Astrocyte of the spinal cord (primary cell): ENCODE measurements at places on chromosomes 11 and 22.
A peak's percentile ranks its signal among the peaks of the same experiment; 100 is the strongest.

GRCh38 chr22:37400719-37401118, 26.6 kb downstream of the ELFN2 start:
- no peak for DNase-seq

DNA sequence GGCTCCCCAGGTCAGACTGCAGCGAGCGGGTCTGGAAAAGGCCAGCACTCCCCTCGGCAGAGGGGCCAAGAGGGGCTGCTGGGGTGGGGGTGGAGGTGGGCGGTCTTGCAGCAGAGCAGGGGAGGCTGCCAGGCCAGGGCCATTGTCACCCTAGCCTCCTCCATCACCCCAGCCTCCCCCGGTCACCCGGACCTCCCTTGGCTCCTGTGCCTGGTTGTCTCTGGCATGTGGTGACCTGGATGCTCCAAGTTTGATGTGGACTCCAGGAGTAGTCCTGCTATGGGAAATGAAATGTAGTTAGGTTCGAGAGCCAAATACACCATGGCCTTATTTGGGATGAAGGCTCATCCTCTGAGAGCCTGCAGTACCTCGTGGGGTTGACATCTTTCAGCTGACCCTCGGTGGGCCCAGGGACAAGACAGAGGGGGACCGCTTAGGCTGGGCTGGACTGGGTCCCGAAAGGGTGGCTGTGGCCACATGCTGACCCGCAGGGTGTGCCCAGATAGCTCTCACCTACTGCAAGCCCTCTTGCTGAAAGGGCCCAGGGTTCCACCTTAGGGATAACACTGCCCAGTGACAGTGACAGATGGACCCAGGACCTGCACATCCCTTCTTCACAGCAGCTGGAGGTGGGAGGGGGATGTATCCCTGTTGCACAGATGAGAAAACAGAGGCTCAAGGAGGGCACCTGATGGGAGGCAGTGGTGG, 24.1 kb downstream of the MRGPRD start:
- no peak for DNase-seq

DNA sequence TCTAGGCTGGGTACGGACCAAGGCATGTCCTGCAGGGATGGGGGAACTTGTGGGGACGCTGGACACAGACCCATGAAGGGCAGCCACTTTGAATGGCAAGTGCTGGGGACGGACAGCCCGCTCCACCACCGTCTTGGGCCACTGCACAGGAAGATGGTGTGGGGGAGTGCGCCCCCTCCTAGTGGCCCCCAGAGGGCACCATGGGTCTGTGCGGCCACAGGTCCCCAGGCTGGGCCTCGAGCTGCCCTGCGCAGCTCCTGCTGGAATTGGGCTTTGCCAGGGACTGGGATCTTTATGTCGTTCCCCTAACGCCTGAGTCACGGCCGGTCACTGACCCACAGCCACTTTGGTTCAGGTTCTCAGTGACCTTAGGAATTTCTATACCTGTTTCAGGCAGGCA, 44.4 kb downstream of the NAT10 start:
- DNase-seq: no peak

DNA sequence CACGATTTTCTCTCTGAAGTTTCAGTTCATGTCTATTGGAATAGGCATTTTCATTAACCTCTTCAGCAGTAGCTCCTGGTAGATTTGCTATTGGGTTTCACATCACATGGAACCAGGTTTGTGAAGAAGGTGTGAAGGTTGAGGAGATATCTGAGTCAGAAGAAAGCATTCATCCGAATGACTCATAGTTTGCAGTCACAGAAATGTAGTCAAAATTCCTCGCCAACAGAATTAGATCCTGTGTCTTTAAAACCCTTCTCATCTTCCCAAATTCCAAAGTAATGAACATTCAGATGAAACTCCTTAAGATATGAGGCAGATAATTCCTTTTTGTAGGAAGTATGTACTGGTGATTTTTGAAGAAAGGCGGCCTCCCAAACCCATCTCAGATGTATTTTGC, 125.0 kb upstream of the LARGE1 start:
- DNase-seq: no peak

DNA sequence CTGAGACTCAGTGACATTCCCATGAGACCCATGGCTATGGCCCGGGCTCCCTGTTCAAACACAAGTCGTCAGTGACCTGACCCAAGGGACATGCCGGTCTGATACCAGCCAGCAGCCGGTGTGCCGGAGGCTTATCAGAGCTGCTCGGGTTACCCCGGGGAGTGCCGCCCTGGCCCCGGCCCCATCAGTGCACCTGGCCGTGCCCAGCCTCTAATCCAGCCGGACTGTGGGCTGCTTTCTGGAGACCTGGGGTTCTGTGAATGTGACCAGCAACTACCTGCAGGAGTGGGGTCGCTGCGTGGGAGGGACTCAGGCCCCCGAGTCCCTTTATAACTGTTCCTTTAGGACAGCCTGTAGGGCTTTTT, 52.7 kb downstream of the LINC01488 start:
- DNase-seq: no peak

GRCh38 chr11:120219938-120220746, 9.3 kb downstream of the OAF start:
- DNase-seq: no peak

DNA sequence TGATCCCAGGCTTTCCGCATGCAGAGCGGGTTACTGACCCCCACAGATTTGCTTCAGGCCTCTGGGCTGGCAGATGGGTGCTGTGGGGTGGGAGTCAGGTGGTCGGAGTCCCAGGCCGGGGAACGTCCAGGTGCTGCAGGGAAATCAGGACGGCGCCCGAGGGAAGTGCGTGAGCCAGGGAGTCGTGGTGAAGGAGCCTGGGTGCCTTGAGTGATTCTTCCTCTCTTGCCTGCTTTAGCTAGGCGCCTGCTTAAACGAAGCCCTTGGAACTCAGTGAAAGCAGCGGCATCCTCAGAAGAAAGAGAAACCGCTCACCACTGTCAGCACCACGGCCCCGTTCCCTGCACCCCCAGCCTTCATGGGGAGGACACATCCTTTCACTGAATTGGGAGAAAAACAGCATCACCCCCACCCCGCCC, 455.6 kb downstream of the BRD1 start:
- no peak for DNase-seq

GRCh38 chr11:30710221-30710620, 124.1 kb upstream of the MPPED2 start:
- peak; percentile 7 for DNase-seq

GRCh38 chr22:36419912-36420882, 32.4 kb upstream of the MYH9 start:
- DNase-seq: no peak

- no peak for DNase-seq
These were observed 18.3 kb upstream of the CLMP start for GRCh38 chr11:123213307-123213771.

DNA sequence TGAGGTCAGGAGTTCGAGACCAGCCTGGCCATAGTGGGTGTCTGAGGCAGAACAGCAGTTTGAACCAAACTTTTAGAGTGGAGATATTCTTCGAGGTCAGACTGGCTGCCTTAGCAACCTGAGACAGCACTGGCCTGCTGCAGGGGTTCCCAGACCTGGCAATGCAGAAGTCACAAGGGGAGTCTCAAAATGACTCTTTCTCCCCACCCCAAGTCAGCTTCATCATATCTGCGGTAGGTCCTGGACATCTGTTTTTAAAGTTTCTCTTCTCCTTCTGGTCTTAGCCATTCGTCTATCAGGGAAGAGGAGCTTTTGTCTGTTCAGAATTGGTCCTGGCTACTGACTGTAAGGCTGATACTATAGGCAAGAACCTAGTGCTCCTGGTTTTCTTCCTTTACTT, 14.5 kb upstream of the CLMP start:
- DNase-seq: no peak

GRCh38 chr22:22802339-22802970, 85.2 kb upstream of the IGLL5 start:
- DNase-seq: no peak

DNA sequence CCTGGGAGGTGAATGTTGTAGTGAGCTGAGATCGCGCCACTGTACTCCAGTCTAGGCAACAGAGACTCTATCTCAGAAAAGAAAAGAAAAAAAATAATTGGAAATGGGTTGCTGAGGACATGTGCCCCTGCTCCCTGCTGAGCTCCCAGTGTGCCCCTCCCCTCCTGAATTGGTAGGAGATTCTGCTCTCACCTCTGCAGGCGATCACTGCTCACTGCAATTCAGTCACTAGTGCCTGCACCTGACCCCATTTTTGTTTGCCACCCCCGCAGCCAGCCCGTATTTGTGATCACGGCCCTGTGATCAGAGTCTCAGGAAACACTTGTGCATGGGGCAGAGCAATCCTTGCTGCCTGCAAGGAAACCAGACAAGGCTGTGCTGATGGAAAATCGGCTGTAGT, 16.3 kb upstream of the SEC14L3 start:
- no peak for DNase-seq

DNA sequence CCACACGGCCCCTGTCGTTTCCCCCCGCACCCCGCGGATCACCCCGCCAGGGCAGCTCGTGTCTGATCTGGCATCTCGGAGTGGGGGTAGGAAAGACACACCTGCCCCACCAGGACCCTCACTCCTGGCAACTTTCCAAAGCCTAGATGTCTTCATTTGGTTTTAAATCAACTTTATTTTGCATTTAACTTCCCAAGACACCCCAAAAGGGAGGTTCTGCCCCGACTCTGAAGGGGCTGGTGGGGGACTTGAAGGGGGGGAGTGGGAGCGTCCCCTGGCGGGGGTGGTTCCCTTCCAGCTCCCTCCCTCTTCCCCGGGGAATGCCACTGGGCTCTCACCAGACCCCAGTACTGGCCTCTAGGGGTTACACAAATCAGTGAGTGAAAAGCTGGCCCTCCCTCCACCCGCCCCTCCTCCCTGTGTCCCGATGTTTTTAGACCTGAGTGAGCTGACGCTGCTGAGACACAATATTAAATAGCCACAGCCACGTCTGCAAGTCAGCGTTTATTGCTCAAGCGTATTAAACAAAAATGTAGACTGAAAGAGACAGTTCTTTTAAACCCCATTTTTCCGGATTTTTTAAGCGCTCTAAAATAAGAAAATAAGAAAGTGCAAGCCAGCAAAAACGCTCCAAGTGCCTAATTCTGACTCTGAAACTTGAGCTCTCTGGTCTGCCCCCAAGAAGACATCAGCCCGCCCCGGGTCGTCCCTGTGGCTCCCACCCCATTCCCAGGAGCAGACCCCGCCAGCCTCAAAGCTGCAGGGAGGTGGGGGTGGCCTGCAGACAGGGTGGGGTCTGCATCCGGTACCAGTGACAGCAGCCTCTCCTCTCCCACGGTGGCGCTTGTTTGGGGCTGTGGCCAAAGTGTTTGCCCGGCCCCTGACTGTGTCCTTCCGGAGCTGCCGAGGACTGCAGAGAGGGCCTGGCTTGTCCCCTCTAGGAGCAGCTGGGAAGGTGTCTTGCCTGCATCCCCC, 1.1 kb upstream of the TTLL8 start:
- no peak for DNase-seq

DNA sequence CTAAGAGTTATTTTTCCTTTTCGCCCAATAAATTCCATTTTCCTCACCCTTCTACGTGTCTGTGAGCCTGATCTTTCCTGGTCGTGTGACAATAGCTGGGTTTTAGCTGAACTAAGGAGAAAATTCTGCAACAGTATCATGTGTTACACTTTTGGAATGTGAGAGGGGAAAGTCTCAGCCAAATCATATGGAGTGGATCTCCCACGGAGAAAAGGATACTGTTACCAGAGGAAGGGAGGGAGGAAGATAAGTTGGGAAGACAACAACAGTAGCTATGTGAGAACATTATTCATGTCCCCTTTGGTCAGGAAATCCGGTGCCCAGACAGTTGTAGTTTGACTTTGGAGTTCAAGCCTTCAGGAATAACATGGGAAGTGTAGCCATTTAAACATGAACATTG, 584.0 kb upstream of the RAG2 start:
- no peak for DNase-seq

GRCh38 chr11:113540416-113541330, 65.5 kb upstream of the DRD2 start:
- no peak for DNase-seq

DNA sequence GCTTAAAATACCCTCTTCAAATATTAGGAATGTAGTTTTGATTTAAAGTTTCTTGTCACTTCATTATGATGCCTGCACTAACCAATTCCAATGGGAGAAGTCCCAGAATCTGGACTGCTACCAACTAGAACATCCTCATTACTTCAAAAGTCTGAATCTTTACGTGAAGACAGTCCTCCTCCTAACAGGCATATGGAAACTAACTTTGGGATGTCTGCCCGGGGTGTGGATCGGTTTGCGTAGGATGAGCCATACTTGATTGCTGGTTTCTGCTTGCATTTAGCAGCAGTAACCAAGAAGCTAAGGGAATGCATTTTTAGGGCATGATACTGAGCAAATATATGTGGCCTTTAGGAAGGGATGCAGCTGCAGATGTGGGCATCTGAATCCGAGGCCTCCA, 177.1 kb downstream of the LRRC4C start:
- DNase-seq: no peak

GRCh38 chr11:36074941-36075431, 131.1 kb downstream of the LDLRAD3 start:
- peak; percentile 90 for DNase-seq

DNA sequence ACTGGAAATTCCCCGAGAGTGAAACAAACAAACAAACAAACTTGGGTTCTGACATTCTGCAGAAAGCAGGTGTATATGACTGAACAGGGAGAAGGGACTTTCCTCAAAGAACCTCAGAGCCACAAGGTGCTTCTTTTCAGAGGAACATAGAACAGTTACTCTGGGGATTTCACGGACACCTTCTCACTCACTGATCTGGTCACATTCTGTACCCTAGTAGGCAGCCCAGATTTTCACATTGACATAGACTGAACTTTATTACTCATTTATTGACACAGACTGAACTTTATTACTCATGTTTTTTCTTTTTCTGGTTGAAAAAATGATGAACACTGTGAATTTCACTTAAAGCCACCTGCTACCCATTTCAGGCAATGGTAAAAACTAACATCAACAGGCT, 263.0 kb downstream of the OPCML start:
- no peak for DNase-seq

GRCh38 chr11:123559523-123559955, 94.9 kb downstream of the SCN3B start:
- DNase-seq: peak; percentile 36

DNA sequence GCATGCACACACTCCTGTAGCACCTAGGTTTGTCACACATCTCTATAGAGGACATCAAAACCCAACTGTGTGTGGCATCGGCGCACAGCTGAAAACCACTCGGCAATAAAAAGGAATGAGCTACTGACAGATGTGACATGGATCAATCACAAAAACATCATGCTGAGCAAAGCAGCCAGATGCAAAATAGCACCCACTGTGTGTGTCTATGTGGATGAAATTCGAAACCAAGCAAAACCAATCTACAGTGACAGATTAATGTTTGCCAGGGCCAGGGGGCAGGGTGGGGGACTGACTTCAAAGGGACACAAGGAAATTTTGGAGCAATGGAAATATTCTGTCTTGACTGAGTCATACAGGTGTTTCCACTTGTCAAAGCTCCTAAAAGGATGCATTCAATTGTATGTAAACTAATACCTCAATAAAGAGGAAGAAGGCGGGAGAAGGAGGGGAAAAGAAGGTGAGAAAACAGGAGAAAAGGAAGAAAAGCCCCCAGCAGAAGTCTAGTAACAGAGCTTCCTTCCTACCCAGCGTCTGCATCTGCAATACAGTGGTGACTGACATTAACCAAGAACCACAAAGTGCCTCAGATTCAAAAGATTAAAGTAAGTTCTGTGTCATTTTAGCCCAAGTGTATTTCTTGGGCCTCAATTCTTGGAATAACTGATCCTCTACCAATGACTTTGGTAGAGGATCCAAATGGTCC, 49.8 kb downstream of the PACSIN2 start:
- peak; percentile 53 for DNase-seq
